ENCODE measurements at places on chromosomes 13 and 19.

DNA sequence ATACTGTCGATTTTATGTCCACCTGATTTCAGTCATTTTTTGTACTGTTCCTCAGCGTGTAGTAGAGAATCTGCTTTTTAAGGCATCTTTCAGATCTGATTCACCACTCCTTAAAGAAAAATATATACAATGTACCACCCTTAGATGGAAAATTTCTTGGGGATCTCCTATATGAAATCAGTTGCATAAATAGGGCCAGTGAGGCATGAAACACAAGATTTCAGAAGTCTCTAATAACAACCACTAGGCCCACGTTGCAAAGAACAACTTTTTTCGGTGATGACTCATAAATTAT is 1.4 kb downstream of the USP12 start:
- DNase-seq: peak; percentile 34

DNA sequence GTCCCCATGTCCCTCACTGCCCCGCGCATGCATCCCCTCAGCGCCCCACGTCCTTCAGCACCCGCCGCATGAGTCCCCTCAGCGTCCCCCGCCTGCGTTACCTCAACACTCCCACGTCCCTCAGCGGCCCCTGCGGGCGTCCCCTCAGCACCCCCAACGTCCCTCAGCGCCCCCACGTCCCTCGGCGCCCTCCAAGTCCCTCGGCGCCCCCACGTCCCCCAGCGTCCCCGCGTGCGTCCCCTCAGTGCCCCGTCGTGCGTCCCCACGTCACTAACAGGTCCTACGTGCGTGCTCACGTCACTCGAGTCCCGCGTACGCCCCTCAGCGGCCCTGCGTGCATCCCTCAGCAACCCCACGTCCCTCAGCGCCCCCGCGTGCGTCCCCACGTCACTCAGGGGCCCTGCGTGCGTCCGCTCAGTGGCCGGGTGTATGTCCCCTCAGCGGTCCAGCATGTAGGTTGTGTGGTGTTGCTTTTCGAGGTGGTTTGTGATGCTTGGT is 19.5 kb upstream of the GAS6 start:
- no peak for DNase-seq

- DNase-seq: no peak
Observed at GRCh38 chr13:27496536-27497273, 46.3 kb upstream of the MTIF3 start.

GRCh38 chr19:38616265-38616664 is 1.5 kb downstream of the MAP4K1 start:
- DNase-seq: no peak

DNA sequence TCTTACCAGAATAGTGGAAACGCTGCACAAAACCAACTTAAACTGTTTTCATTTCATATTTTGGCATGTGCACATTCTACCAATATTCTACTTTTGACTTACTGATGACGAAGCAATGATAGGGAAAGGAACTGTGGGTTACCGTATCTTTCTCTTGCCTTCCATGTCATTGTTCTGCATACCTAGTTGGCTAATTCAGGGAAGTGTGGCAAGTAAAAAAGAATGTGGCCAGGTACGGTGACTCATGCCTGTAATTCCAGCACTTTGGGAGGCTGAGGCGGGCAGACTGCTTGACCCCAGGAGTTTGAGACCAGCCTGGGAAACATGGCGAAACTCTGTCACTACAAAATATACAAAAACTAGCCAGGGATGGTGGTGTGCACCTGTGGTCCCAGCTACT is 108.2 kb downstream of the SIPA1L3 start:
- DNase-seq: no peak

GRCh38 chr19:14686411-14686810 is 3.4 kb upstream of the ZNF333 start:
- DNase-seq: no peak

All from fibroblast of skin of left quadriceps (primary cell).